Activated T-helper 17 cell treated with anti-CD3 and anti-CD28 coated beads, Interleukin-2, amount 50 U/mL, for 72 hours (primary cell): ENCODE measurements at places on chromosomes 6 and 20. TPM values are rescaled to one million over a fixed set of nuclear protein-coding genes. Genes with fewer than 3 reads are reported as not detected.

SLC13A3 gene
- not detected for total RNA-seq

MAVS gene
- total RNA-seq: 27.9 TPM

TFAP2D gene
- not detected for total RNA-seq

NPEPL1 gene
- total RNA-seq: 19.1 TPM

GRM1 gene
- total RNA-seq: 0.04 TPM

CD83 gene
- 14.9 TPM for total RNA-seq

TDRD6 gene
- not detected for total RNA-seq

DDO gene
- total RNA-seq: not detected

NKAIN4 gene
- not detected for total RNA-seq

CPNE5 gene
- total RNA-seq: 3.9 TPM

ITCH gene
- total RNA-seq: 30.5 TPM

SLC35F1 gene
- 0.16 TPM for total RNA-seq

TRIM31 gene
- not detected for total RNA-seq

DACT2 gene
- 0.13 TPM for total RNA-seq

ULBP3 gene
- total RNA-seq: 1.1 TPM

PLA2G7 gene
- not detected for total RNA-seq

DNA sequence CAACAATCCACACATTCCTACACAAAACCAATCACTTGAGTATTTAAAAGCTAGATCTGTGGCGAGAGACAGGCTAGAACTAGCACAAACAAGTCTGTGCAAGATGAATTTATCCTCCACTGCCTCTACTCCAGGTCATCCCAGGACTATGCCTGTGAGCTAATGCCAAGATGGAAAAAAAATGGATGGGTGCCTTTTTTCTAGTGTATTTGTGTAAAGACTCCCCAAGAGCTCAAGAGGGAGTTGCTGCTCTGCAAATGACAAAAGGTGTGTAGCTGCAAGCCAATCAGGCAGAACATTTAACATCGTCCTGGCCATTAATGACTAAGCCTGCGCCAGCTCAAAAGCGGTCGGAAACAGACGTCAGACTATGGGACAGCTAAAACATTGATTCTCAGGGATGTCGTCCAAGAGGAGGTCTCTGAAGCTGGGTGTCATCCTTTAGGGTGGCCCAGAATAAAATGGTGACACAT lies 21.9 kb downstream of the ATXN1 start:
- no peak for ATAC-seq

DNA sequence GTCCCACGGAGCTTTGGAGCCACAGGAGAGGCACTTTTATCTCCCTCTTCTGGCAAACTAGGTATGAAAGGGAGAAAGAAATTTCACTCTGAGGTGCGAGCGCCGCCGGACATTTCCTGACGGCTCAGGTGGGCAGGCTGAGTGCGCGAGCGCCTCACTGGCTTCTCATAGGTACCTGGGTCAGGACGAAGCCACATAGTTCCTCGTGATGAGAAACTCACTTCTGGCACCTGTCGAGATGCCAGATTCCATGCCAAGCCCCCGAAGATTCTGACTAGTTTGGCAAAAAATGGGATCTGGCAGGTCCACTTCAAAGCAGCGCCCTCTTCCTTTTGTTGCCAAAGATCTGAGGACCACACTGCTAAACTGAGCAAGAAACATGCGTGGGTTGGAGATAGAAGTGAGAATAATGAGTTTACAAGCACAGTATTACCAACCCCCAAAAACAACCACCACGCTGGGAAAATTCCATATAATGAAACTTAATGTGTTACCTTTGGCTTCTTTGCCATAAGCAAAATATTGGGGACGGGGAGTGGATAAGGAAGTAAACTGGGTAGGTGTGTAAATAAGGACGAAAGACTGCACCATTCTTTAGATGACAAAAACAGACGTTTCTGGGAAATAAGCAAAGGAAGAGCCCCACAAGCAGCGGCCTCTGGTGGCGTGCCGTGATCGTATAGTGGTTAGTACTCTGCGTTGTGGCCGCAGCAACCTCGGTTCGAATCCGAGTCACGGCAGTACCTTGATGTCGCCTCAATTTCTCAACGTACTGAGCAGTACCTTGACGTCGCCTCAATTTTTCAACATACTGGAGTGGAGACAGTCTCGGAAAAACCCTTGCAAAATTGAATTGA lies 89.8 kb upstream of the PRSS16 start:
- ATAC-seq: peak; percentile 79

- no peak for ATAC-seq
These were observed 181.9 kb upstream of the CCN2 start for GRCh38 chr6:132132924-132133639.

- no peak for ATAC-seq
These were observed 4.1 kb downstream of the PKIB start for GRCh38 chr6:122614303-122614702.

- ATAC-seq: no peak
These were observed 384.5 kb upstream of the SULF2 start for GRCh38 chr20:48169650-48170225.

GRCh38 chr20:25019381-25020155 lies 27.0 kb upstream of the APMAP start:
- ATAC-seq: no peak

GRCh38 chr20:50379049-50379990 lies 130.9 kb upstream of the PTPN1 start:
- ATAC-seq: no peak

GRCh38 chr6:38774929-38775707 lies 60.0 kb downstream of the DNAH8 start:
- ATAC-seq: no peak

DNA sequence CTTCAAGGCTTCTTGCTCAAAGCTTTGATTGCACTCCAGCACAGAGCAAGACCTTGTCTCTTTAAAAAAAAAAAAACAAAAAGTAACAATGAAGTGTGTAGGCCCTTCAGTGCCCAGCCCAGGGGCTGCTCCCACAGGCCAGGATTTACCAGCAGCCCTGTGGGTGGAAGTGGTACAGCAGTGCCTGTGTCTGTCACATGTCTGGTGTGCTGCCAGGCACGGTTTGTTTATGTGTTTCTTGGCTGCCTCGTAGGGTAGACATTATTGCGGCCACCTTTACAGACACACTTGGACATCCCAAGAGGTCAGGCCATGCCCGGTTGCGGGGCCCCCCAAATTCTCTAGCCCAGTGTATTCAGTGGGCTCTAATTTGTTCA lies 12.7 kb downstream of the DYNLRB1 start:
- no peak for ATAC-seq

DNA sequence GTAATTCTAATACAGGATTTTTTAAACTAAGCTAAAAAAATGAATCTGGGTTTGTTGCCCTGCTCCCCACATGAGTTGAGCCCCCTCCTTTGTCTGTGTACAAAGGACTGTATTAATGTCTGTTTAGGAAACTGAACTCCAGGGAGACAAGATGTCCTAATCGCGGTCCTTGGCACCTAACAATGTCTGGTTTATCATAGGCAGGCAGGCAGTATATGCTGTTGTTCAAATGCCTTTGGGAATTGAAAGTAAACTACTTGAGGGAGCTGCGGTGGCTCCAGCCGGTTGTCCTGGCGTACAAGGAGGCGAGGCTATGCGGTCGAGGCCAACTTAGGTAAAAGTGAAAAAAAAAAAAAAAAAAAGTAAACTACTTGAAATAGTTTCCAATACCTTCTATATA lies 98.5 kb downstream of the TULP4 start:
- ATAC-seq: no peak

DNA sequence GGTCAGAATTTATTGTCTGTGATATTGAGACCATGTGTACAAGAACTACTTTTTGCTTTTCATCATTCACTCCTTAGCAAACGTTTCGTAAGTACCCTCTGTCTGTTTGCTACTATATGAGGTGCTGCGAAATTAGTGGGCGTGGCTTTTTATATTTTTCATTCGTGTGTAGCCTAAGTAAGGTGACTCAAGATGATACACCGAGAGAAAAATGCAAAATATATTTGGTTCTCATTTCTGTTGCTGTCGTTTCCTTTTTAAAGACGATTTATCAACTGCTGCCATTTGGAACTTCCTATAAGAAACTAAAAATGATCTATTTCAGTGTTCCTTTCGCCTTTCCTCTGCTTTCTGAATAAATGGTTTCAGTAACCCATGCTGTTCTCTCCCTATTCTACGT lies 61.2 kb downstream of the VAPB start:
- ATAC-seq: no peak

GRCh38 chr6:157268396-157268795 lies 54.9 kb downstream of the TMEM242 start:
- no peak for ATAC-seq

- peak; percentile 21 for ATAC-seq
These were observed 9.8 kb downstream of the RAET1G start for GRCh38 chr6:149913085-149913484.

DNA sequence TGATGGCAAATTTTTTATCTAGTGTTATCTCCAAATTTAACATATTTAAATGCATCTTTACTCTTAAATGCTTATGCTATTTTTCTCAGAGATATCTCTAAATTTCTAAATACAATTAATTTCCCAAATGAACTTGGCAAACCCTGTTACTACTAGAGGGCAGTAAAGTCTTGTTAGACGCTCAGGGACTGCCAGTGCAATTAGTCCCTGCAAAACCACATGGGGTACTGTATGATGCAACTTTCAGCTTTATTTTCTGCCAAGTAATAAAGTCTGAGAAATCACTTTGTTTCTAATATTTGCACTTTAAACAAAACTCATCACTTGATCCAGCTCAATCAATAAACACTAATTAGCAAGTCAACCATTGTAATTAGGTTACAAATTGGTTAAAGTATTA lies 76.0 kb upstream of the ADGRB3 start:
- no peak for ATAC-seq

- ATAC-seq: no peak
These were observed 45.9 kb upstream of the NOP56 start for GRCh38 chr20:2606507-2607006.

GRCh38 chr20:61290721-61291120 lies 38.7 kb downstream of the CDH4 start:
- no peak for ATAC-seq

DNA sequence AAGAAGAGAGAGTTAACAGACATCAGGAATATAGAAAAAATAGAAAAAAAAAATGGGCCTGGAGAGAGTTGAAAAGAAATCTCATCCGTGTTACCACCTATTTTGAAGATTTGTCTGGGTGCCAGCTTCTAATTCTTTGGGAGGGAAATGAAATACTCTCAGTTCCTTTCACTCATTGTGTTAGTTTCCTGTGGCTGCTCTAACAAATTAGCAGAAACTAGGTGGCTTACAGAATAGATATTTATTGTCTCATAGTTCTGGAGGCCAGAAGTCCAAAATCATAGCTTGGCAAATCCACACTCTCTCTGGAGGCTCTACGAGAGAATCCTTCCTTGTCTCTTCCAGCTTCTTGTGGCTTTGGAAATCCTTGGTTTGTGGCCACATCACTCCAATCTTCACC lies 225.1 kb upstream of the BTBD3 start:
- no peak for ATAC-seq

GRCh38 chr20:23152308-23152892 lies 66.3 kb upstream of the CD93 start:
- no peak for ATAC-seq

- no peak for ATAC-seq
These were observed 736.4 kb upstream of the MARCKS start for GRCh38 chr6:113120582-113121285.

DNA sequence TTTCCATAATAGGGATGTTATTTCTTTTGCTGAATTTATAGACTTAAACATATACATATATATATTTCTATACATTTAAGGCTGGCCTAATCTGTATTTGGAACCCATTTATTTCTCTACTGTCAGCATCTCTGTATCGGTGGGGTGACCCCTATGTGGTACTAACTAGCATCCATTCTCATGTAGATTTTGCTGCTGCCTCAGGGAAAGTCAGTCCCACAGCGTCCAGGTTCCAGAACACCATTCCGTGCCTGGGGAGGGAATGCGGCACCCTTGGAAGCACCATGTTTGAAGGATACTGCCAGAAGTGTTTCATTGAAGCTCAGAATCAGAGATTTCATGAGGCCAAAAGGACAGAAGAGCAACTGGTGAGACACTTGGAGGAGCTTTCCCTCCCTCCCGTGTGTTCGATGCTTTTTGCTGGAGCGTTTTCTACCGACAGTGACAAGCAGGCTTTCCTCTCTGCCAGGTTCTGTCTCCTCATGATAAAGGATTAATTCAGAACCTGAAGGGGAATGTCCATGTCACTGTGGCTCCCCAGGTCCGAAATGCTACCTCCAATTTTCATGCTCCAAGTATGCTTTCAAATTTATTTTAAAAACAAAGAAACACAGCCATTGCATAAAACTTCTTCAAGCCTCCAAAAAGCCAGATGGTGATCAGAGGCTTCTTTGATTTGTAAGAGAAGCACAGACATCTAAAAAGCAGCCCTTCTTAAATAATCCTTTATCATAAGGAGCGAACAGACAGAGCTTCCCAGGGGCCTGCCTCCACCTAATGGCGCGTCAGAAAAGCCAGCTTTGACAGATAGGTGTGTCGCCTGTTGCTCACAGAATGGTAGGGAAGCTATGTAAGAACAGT lies 13.1 kb downstream of the TNFAIP3 start:
- no peak for ATAC-seq

DNA sequence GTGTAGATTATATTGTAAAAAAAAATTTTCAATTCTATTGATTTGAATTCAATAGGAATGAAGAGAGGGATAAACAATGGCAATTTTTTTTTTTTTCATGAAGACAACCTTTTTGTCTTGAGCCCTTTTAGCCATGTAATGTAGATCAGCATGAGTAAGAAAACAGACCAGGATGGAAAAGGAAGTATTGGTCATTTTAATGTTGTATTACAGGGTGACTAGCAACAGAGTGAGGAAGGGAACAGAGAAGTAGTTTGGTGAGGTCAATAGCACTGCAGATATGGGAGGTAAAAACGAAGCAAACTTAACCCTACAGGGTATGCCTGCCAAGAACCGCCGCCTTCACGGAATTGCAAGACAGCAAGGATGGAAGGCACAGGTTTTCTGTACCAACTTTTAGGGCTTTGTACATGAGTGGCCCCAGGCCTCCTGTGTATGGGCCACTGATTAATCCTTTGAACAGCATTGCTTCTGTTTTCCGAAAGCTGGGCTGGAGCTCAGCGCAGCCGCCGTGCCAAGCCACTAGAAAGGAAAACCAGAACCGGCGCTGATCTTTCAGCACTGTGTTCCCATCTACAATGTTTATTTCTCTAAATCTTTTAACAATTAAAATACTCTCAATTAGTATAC lies 383.7 kb downstream of the CENPW start:
- ATAC-seq: no peak

- ATAC-seq: no peak
These were observed 11.7 kb downstream of the TFEB start for GRCh38 chr6:41723530-41724227.

GRCh38 chr6:132115714-132116366 lies 164.7 kb upstream of the CCN2 start:
- no peak for ATAC-seq

DNA sequence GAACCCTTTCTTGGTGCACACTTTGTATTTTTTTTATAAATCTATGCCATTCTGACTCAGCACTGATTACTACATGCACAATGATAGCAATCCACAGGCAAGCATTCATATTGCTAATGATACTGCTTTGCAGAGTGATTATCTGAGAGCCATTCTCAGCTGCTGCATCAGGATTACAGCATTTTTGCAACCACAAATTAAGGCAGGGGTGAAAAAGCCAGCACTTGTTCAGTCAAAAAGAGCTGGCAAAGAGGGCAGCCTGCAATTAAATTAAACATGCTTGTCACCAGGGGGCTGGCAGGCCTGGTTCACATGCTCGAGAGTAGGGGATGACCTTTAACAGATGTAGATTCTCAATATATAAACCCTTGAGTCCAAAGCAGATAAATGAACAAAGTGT lies 40.7 kb upstream of the SLC17A4 start:
- ATAC-seq: no peak
